ENCODE measurements at places on chromosomes 13 and 19.

- DNase-seq, result no peak
These were observed 10.8 kb downstream of the ALOX5AP start for GRCh38 chr13:30745906-30746686.

DNA sequence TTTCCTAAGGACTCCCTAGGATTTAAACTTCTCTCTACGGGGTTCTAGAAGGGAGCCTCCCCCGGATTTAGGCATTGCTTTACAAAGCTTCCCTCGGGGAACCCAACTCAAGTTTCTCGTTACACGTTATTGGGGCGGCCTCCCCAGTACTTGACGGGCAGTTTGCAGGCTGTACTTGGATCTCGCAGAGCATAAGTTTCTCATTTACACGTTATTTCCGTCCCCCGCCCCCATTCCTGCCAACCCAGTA lies 584 bp downstream of the SMG9 start:
- no peak for DNase-seq

- no peak for DNase-seq
These were observed 1340.8 kb downstream of the PCDH9 start for GRCh38 chr13:65889368-65889767.

GRCh38 chr13:19955873-19956559 lies 2.5 kb upstream of the ZMYM2 start:
- DNase-seq, result no peak

DNA sequence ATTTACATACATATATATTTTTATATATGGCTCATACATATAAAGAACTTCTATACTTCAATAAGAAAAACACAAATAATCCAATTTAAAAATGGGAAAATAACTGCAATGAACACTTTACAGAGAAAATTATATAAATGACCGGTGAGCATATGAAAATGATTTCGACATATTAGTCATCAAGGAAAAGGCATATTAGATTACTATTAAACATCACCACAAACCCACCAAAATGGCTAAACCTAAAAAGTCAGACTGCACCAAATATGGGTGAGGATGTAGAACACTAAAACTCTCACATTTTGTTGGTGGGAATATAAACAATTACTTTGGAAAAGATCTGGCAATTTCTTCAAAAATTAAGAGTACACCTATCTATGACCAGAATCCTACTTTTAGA lies 316.2 kb downstream of the ENOX1 start:
- DNase-seq, result no peak
